ENCODE measurements at places on chromosomes 2 and 18.

DNA sequence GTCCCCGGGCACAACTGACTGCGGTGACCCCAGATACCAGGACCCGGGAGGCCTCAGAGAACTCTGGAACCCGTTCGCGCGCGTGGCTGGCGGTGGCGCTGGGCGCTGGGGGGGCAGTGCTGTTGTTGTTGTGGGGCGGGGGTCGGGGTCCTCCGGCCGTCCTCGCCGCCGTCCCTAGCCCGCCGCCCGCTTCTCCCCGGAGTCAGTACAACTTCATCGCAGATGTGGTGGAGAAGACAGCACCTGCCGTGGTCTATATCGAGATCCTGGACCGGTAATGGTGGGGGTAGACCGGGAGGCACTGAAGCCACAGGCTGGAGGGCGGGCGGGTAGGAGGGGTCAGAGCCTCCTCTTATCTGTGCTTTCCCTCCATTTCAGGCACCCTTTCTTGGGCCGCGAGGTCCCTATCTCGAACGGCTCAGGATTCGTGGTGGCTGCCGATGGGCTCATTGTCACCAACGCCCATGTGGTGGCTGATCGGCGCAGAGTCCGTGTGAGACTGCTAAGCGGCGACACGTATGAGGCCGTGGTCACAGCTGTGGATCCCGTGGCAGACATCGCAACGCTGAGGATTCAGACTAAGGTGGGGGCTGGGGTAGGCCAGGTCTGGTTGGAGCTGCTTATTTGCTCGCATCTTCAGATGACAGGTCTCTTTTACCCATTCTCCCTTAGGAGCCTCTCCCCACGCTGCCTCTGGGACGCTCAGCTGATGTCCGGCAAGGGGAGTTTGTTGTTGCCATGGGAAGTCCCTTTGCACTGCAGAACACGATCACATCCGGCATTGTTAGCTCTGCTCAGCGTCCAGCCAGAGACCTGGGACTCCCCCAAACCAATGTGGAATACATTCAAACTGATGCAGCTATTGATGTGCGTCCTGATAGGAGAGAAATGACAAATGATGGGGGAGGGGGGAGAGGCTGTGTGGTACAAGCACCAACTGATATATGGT, 780 bp downstream of the HTRA2 start:
- peak; percentile 41 for DNase-seq

DNA sequence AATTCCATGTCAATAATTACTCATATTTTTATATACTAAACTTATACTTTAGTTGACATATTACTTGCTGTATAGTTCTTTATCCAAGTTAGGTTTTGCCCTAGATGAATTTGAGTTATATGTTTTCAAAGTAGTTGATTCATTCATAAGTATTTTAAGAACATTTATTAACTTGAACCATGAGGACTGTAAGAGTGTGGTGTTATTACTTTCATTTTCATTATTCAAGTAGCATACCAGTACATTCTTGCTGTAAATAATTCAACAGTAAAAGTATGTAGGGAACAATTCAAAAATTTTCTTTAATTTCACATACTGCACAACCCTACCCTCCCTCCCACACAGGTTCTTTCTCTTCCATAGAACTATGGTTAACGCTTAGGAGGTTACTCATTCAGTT, 75.4 kb downstream of the ANKRD12 start:
- no peak for DNase-seq

- no peak for DNase-seq
Measured at GRCh38 chr2:88137833-88138232, 10.0 kb upstream of the FABP1 start.

DNA sequence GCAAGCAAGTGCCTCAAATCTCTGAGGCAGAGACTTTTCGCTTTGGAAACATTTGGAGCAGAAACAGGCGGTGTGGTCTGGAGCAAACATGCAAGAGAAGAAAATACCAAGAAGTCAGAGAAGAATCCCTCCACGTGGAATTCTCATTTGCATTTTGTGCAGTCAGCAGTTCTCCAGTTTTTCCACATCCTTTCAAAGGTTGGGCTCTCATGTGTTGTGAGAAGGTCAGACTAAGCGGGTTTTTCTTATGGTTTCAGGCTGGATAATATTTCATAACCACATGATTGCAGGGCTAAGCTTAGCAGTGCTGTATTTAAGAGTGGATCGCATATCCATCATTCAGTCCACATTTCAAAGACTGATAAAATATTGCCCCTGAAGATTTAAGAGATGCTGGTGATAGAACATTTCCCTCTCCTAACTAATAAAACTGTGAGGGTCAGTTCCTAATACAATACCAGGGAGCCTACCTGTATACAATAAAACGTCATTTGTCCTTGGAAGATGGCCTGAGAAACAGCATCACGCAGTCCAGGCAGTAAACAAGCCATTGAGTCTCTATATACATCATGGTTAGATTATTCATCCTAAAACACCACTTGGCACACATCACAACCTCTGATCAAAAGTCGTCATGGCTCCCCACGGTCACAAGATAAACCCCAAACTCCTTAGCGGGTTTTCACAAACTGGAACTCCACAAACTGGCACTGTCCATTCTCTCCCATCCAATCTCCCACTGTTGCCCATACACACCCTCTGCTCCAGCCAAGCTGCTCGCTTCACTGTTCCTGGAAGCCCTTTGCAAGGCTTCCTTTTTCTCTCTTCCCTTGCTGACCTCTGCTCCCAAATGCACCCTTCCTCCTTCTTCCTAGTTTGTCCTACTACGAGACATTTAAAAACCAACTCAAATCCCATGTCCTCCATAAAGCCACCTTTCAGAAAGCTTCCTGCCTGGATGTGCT, 31.5 kb downstream of the ANKRD44 start:
- no peak for DNase-seq

GRCh38 chr2:141654311-141654710, 476.5 kb downstream of the LRP1B start:
- DNase-seq: no peak

DNA sequence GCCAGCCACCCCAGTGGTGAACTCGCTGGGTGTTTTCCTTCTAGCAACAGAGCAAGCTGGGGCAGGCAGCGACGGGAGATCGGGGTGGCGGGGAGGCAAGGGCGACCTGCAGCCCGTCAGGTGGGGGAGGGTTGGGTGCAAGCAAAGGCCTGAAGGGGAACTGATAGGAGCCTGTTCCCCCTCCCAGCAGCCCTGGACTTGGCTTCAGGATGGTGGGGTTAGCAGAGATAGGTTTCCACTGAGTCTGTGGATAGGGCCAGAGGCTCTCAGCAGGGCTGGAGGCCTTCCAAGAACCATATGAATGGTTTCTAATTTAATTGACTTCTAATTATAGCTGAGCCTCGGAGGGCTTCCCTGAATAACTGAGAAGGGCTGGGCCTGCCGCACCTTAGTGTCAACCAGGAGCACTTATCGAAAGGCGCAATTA, 55.3 kb downstream of the EDAR start:
- DNase-seq: peak; percentile 58

DNA sequence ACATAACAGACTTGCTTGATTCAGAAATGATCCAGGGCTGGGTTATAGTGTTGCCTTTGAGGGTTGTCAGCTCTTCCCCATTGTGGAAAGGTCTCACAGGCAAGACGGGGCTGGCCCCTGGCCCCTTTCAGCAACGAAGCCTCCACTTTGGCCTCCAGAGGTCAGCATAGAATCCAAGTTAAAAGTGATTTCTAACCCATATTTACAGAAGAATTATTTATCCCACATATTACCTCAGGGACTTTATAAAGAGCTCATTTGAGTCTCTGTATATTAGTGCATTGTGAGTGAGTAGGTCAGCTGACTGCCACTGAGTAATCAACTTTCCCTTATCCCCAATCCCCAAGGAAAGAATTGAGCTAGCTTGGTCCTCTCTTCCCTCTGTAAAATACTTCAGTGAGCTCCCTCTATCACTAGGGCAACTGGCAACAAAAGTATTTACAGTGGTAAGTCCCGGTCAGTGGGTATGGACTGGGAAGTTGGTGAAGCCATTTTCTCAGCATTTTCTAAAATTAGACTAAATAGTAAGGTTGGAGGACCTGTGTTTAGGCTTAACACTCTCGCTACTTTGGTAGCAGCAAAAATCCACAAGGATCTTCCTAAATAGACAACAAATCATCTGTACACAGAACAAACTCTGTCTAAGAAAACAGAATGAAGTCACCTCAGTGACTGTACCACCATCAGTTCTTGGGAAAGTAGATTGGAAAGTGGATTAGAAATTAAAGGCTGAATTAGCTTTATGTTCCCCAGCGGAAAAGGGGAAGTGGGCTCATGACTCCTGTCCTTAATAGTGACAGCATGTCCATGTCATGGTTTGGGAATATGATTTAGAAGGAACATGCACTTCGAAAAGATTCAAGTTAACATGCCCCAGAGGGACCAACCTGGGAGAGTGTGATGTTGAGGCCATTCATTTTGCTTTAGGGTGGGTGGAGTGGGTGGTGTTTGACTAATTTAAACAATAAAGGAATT, 171.0 kb upstream of the SIX3 start:
- DNase-seq: no peak

- no peak for DNase-seq
Measured at GRCh38 chr2:30177956-30178355, 31.1 kb downstream of the YPEL5 start.

- peak; percentile 40 for DNase-seq
Measured at GRCh38 chr18:74899554-74899953, 301.9 kb downstream of the ZNF407 start.

DNA sequence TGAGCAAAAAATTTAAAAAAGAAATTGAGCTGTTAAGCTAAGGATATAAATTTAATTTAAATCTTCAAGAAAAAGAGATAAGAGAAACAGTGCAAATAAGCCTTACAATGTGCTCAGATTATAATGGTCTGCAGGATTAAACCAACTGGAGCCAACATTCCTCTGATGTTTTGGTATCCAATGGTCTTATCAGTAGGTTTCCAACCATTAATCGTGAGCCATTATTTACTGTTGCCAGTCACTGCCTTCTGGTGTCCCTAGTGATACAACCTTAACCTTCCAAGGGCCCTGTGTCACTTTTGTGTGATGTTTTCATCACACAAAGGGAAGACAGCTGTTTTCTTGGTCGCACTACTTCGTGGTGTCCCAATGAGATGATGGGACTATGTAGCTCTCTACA, 134.5 kb upstream of the CTAGE1 start:
- no peak for DNase-seq

GRCh38 chr2:25763575-25763974, 90.2 kb upstream of the DTNB start:
- no peak for DNase-seq

GRCh38 chr18:24296276-24296675, 101.3 kb downstream of the OSBPL1A start:
- no peak for DNase-seq

DNA sequence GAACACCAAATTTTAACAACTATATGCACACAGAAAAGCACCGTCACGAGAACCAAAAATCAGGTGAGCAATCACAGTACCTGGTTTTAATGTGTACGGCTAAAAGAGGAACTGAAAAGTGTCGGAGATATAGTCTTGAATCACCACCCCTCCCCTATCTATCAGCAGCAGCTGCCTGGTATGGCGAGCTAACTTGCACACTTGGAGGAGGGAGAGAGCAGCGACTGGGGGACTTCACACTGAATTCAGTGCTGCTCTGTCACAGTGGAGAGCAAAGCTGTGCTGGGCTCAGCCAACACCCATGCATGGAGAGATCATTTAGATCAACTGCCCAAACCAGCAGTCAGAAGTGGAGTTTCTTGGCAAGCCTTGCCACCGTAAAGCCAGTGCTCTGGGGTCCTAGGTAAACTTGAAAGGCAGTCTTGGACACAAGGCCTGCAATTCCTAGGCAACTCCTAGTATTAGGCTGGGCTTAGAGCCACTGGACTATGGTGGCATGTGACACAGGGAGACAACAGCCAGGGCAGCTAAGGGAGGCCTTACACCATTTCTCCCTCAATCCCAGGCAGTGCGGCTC, 89.2 kb upstream of the CD226 start:
- DNase-seq: no peak

GRCh38 chr2:154455166-154455565, 243.3 kb upstream of the KCNJ3 start:
- no peak for DNase-seq

DNA sequence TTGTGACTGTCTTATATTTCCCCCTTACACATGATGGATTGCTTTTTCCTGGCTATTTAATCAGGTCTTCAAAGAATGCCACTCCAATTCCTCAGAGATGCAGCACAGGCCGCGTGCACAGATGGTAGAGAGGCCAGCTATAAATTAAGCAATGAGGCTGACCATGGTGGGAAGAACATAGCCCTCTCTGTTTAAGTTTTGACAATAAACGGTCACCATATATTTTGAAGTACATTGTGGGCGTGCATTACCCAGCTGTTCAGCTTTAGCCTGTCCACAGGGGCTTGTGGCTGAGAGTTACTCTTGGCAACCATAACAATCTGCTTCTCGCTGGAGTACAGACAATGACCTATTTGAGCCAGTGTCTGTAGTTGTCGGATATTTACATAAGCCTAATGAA, 730.8 kb downstream of the DCC start:
- DNase-seq: peak; percentile 19

DNA sequence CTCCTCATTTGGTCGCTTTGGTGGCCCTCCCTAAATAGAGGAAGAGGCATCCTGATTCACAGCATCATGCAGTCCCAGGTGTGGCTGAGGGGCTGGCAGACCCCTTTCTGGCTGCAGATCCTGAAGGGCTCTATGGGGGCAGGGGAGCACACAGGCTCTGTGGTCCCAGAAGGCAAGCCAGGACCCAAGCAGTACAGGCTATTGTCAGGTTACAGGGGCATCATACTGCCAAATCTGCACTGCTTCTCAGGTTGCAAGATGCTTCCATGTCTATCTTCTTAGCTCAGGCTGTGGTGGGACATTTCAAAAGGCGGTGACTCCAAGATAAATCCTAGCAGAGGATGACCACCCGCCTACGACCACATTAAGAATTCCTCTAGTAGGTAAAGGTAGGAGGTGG, 54.3 kb downstream of the TTC32 start:
- DNase-seq: no peak

DNA sequence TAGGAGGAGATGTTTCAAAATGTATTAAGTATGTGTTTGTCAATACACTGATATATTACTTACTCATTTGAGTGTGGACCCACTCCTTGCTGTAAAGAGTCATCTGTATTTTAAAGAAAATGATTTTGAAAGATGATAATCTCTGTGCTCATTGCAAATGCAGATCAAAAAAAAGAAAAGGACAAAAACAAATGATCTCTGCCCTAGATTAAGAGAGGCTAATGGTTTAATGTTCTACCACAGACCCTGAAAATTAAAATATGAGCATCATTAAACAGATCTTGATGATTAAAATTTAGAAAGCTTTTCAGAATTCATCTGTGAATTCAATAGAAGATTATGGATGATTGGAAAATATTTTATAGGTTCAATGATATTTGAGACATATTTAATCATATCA, 136.5 kb downstream of the CNTNAP5 start:
- DNase-seq: no peak

DNA sequence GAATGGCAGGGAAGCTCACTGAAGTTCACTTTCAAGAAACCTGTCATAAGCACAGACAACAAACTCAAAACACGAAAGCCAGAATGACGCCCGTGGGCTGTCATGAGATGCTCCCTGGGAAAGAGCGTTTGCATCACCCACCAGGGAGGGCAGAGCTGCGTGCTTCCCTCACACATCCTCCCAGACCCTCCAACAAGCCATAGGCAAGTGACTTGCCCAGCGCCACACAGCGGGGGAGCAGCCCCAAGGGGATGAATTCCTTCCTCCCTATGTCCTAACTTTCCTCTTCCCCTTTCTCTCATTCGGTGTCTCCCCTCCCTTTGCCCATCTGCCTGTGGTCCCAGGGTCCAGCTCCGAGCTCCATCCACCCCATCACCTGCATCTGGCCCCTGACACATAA, 10.7 kb downstream of the BIN1 start:
- DNase-seq: no peak
